Stimulated activated CD4-positive, alpha-beta T cell treated with anti-CD3 and anti-CD28 coated beads, Interleukin-1b, Interleukin-23, amount 100 ng/mL, for 48 hours (primary cell): ENCODE measurements at places on chromosomes 5 and 9.

DNA sequence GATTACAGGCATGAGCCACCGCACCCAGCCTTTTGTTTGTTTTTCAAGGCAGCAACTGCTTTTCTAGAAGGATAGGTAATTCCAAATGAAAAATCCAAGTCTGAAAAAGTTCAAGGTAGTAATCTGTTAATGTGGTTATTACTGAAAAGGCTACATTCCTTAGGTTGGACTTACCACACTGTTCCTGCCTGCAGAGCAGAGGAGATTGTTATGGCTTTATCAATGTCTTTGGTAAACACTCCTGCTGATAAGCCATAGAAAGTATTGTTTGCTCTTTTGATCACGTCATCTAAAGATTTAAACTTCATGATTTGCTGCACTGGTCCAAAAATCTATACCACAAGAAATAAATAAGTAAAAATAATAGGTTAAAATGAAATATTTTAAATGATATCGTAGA lies 43.4 kb downstream of the ALDH1A1 start:
- no peak for DNase-seq

GRCh38 chr9:128836509-128837145 lies 7.0 kb upstream of the SPOUT1 start:
- DNase-seq = no peak

DNA sequence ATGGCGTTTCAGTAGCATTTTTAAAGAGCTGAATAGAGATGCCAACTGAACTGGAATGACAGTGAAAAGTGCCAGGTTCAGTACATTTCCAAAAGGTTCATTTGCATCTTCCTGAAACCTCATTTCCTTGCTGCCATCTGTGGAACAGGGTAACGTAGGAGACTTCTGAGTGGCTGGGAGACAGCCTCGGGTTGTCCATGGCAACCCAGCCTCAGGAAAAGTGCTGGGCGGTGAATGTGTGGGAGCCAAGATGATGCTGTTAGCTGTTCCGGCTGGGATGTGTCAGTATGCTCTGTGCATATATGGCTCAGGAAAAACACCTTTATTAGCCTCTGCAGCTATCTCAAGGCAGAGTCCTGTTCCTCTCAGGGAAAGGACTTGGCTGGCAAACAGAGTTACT lies 87.5 kb downstream of the KLHL3 start:
- DNase-seq = no peak

DNA sequence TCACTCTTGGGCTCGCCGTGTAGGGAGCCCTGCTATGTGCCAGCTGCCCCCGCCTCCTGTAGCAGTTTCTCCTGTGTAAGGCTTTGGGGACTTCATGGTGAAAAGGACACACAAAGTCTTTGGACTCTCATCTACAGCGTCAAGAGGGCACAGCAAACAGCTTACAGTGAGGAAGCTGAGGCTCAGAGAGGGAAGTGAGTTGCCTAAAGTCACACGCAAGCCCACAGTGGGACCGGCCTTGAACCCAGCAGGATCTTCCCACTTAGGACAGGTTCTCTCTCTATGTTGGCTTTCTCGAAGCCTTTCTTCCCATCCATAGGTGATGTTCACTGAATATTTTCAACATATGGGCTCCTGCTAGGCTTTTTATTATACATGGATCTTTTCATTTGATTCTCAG lies 9.8 kb upstream of the PRRX2 start:
- DNase-seq = no peak

DNA sequence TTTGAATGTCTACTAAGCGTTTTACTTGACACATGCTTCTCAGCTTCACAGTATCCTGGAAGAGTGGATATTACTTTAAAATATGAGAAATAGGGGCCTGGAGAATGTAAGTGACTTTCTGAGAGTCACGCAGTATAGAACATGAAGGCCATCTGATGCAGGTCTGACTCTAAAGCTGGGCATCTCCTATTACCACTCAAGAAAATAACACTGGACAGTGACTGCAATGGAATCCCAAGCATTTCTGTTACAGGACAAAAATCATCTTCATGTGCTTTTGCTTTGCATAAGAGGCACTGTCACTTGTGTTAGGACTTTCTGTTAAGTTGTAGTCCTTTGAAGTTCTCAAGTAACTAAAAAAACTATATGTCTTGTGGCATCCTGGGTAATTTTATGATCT lies 335.5 kb downstream of the FBXL7 start:
- DNase-seq = no peak

DNA sequence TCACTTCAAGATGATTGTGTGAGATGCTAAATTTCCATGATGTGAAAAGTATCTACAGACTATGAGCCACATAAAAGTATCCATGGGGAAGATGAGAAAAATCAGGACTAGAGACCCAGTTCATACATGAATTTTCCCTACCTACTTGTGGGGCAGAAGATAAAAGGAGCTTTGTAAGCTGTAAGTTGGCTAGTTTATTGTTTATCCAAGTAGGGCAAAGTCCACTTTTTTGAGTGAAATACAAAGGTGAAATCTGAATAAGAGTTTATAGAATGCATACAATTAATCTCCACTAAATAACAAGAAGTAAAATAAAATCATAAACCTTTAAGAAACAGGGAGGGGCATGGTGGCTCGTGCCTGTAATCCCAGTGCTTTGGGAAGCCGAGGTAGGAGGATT lies 160.4 kb downstream of the ELAVL2 start:
- no peak for DNase-seq

DNA sequence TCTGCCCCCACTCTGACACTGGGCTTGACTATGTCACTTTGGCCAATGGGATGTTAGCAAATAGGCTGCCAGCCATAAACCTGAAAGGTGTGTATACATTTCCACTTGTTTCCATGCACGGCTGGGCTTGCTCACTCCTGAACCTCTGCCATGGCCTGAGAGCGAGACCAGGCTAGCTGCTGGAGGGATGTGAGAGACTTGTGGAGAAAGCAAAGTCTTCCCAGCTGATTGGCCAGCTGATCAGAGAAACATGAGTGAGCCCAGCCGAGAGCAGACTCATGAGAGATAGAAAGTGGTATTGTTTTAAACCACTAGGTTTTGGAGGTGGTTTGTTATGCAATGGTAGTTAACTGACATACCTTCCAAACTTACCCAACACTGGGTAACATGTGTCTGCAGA lies 13.9 kb downstream of the FAM193B start:
- DNase-seq = no peak

- DNase-seq = no peak
These were observed 111.5 kb upstream of the TNC start for GRCh38 chr9:115229496-115229895.

- DNase-seq = no peak
These were observed 115.1 kb upstream of the IRX4 start for GRCh38 chr5:1997640-1998347.

GRCh38 chr9:72951520-72952380 lies 1.1 kb downstream of the ALDH1A1 start:
- DNase-seq = no peak

DNA sequence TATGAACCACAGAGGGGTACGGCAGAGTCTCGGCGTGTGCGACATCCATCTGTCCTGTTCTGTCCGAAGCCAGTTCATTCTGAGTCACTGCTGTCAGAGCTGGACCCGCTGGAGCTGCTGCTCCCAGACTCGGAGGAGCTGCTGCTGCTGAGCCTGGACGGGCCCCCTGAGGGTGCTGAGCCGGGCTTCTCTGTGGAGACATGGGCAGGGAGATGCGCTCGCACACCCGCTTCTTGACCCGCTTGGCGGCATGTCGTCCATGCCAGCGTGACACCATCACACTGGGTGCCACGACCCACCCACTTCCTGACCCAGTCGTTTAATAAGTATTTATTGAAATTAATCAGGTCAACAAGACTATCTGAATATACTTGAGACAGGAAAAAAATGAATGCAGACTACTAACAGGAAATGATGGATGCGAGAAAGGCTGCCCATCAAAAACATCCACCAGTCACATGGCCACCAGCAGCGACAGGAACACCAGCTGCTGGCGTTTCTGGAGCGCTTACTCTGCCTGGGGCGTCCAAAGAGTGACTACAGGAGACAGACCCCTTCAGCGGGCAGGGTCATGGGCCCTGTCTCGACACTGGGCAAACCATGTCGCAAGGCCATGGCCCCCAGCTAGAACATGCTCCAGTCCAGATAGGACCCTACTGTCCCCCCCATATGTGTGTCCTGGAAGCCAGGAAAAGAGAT lies 8.4 kb downstream of the BRD3OS start:
- DNase-seq = no peak

- DNase-seq = no peak
These were observed 103.2 kb downstream of the NR2F1-AS1 start for GRCh38 chr5:93477816-93478215.

GRCh38 chr5:55347786-55348185 lies 40.0 kb downstream of the MTREX start:
- no peak for DNase-seq

- DNase-seq = no peak
These were observed 93.8 kb downstream of the CSNK1G3 start for GRCh38 chr5:123605822-123606221.

GRCh38 chr5:172906436-172906835 lies 52.8 kb upstream of the RPL26L1 start:
- DNase-seq = no peak

- no peak for DNase-seq
These were observed 19.7 kb upstream of the CSF1R start for GRCh38 chr5:150105928-150106615.

- no peak for DNase-seq
These were observed 9.4 kb upstream of the SPATA31D1 start for GRCh38 chr9:81979196-81979595.

- no peak for DNase-seq
These were observed 26.3 kb downstream of the CSF2 start for GRCh38 chr5:132099905-132100304.

DNA sequence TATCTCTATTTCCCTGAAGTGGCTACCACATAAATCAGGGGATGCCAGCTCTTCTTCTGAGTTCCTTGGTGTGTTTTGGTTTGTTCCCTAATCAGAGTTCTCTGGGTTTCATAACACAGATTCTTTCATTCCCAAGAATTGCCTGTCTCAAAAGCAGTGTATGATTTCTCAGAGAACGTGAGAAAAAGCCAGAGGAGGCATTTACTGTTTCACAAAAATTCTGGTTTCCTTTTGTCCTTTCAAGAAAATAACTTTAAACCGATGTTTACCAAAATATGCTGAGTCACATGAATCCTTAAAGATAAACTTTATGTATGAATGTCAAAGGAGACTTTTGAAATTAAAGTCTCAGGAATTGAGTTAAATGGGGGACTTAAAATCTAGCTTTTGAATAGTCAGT lies 314.3 kb downstream of the EBF1 start:
- DNase-seq = no peak

- peak; percentile 11 for DNase-seq
These were observed 31.2 kb downstream of the FGF18 start for GRCh38 chr5:171450423-171451331.

- DNase-seq = no peak
These were observed 53.4 kb downstream of the GAS1 start for GRCh38 chr9:86893811-86894490.

- DNase-seq = no peak
These were observed 205.4 kb upstream of the PCSK5 start for GRCh38 chr9:75685062-75685461.

GRCh38 chr5:79843450-79844388 lies 147.3 kb downstream of the MTX3 start:
- DNase-seq = no peak

DNA sequence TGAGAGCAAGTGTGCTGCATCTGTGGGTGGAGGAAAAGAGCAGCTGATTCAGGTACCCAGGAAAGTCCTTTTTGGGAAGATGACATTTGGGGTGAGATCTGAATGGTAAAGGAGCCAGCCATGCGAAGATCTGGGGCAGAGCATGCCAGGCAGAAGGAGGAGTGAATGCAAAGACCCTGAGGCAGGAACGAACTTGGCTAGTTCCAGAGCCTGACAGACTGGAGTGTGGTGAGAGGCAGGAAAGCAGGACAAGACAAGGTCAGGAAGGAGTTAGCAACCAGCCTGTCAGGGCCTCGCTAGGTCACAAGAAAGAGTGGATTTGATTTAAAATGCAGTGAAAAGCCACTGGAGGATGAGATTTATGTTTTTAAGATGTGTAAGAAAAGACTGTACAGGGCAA lies 28.2 kb downstream of the RGS7BP start:
- no peak for DNase-seq

DNA sequence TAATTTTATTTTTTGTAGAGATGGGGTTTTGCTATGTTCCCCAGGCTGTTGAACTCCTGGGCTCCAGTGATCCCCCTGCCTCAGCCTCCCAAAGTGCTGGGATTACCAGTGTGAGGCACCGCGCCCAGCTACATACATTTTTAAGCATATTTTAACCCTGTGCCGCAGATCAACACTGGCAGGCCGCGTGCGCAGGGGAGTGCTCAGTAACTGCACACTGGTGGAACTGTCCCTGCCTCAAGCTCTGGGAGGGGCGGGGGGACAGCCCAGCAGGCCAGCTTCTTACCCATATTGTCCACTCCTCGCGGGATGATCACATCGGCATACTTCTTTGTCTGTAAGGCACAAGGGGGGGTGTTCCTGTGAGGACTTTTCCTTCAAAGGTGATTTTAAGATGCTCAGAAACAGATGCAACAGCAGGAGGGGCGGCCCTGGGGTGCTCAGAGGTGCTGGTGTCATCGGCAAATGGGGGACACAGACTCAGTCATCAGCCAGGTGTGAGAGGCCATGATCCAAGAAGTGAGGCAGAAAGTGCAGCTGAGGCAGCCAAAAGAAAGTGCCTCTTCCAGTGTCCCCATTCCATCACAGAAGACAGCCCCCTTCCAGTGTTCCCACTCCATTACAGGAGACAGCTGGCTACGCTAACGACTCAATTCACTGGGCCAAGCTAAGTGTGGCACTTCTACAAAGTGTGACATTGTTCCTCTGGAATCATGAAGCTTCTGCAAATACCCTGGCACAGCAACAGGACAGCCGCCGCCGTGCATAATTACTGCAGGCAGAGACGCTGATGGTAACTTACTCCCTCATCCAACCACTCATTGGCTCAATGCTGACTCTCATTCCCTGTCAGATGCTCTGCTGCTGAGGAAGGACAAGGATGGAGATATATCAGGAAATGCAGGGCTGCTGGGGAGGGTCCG lies 5.2 kb downstream of the UCK1 start:
- DNase-seq = no peak

DNA sequence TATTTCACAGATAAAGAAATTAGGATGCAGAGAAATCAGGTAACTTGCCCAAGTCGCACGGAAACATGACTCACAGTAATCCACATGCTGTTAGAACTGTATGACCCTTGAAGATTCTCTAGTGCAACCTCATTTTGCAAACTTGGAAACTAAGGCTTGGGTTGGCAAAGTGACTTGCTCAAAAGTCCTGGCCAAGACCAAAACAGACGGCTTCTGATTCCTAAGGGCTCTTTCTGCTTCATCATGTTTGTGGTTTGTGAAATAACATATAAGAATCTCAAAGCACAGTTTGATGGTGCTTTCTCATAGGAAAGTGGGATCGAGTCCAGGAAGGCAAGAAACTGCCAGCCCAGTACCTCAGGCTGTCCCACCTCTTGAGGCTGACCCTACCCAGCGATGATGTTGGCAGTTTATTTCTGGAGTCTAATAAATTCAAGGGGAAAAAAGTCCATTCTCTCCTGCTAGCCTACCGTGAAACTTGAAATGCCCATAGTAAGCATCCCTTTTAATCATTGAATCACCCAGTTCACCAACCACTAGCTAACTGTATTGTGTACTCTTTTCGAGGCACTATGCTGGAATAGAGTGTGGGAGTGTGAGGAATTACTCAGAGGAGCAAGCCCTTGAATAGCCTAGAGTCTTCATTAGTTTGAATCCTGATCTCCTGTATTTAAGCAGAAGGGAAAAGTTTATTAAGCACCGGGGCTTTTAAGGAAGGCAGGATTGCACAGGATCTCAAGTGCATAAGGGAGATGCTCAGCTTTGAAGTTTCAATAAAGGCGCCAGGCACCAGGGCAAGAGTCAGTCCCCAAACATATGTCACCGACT lies 14.1 kb downstream of the CAPSL start:
- no peak for DNase-seq

- DNase-seq = no peak
These were observed 58.2 kb upstream of the GGTA1 start for GRCh38 chr9:121557581-121558447.
